ENCODE measurements at places on chromosomes 4 and X.

DNA sequence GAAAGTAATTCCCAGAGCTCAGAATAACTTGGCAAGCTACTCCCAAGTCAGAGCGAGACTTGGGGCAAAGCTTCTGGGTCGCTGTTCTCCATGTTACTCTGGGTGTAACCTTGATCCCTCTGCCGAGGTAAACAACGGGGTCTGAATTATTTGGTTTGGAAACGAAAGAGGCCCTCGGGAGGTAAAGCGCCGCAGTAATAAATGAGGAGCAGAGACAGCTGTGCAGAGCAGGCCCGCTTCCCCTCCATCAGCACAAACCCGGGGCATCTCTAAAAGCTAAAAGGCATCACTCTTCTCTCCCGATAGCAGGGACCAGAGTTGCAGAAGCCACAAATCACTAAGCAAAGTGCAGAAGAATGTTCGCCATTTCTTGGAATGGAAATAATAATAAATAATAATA, 561.5 kb downstream of the BCOR start:
- DNase-seq, result no peak

DNA sequence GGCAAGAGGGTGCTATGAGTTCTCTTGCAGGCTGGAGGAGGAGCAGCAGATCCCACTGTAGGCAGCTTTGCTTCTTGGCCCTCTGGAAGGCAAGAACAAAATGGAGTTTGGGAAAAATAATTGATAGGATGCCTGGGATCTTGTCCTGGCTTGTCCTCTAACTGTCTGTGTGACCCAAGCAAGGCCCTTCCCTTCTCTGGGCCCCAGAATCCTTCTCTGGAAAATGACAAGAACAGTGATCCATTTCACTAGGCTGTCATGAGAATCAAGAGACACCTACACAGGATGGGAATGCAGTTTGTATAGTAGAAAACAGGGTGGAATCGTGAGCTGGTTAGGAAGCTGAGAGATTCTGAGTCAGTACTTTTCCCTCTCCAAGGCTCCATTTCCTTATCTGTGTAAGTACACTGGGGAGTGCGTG, 133.3 kb downstream of the PJA1 start:
- DNase-seq, result no peak

GRCh38 chr4:53656421-53656981, 65.2 kb upstream of the LNX1 start:
- DNase-seq, result no peak

- no peak for DNase-seq
Observed at GRCh38 chr4:138310991-138311390, 68.8 kb upstream of the SLC7A11 start.

GRCh38 chr4:2741626-2742025, 14.5 kb downstream of the TNIP2 start:
- no peak for DNase-seq

DNA sequence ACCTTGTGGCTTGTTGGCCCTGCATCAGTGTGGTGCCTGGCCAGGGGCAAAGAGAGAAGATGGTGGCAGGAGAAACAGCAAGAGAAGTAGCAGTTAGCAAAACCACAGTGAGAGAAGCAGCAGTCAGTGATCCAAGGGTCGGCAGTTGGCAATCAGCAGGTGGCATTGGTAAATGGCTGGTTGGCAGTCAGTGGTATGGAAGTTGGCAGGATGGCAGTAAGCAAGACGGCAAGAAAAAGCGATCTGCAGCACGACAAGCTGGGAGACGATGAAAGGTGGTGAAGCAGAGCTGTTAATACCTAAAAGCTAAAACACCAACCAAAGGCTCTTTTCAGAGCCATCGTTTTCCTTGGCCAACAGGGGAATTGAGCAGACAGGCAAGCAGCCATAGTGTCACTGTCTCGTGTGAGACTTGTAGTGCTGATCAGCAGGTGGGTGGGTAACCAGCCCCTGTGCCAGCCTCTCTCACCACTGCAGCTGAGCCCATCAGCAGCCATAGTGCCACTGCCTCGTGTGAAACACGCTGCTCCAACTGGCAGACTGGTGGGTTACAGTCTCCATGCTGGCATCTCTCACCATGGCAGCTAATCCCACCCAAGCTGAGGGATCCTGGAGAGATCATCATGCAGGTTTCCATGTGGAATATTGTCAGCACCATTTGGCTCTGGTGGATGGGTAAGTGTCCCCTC, 2078.4 kb downstream of the PCDH7 start:
- no peak for DNase-seq

DNA sequence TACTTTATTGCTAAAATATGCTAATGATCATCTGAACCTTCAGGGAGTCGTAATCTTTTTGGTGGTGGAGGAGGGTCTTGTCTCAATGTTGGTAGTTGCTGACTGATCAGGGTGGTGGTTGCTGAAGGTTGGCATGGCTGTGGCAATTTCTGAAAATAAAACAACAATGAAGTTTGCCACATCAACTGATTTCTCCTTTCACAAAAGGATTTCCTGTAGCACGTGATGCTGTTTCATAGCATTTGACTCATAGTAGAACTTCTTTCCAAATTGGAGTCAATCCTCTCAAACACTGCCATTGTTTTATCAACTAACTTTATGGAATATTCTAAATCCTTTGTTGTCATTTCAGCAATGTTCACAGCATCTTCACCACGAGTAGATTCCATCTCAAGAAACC, 19.3 kb downstream of the DDIT4L start:
- no peak for DNase-seq

DNA sequence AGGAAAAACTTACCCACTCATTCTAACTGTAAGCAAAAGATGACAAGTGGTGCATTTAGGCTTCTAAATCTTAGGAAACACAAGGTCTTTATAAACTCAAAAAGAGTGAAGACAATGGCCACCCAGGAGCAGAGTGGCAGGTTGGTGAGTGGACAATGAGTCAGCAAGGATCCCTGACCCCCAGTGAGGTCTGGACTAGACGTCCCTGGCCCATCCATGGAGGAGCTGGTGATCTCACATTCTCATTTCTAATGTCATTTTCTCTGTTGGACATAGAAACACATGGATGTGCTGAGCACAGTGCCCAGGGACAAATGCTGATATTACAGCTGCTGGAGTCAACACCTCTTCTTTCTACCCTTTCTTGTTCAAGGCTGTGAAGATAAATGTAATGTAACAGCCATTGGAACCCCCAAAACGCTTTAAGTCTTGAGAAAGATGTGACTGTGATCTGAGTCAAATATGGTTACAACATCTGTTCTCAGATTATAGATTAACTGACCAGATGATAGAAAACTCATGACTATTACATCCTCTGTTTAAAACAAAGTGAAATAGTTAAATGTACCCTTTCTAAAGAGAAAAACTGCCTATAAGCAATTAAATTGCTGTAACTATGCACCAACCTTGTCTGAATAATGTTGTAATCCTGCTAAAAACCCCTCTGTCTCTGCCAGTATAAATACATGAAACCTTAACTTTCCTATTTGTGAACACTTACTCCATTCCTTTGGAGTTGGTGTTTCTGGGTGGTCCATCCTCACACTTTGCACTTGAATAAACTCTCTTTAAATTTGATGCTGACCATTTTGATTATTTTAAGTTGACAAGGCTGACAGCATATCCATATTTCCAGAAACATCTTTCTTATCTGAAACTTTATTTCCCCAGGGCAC, 92.7 kb downstream of the USP46 start:
- DNase-seq, result no peak

DNA sequence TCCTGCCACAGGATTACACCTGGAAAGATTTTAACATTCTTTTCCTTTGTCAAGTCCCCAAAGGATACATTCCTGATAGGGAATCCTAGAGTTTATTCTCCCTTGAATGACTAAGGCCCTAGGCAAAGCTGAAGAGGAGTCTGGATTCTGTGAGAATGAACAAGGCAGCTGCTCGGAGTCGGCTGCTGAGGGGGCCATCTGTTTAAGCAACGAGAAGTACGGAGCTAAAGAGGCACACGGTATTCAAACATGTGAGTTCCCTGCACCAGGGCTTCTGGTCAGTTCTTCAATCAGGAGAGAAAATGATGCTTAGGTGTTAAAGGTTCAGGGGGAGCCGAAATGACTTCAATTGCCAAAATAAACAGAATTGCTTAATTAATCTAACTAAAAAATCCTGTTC, 97.6 kb downstream of the MGST2 start:
- DNase-seq, result no peak

- no peak for DNase-seq
Observed at GRCh38 chrX:98481636-98482035, 1597.9 kb downstream of the RPA4 start.

DNA sequence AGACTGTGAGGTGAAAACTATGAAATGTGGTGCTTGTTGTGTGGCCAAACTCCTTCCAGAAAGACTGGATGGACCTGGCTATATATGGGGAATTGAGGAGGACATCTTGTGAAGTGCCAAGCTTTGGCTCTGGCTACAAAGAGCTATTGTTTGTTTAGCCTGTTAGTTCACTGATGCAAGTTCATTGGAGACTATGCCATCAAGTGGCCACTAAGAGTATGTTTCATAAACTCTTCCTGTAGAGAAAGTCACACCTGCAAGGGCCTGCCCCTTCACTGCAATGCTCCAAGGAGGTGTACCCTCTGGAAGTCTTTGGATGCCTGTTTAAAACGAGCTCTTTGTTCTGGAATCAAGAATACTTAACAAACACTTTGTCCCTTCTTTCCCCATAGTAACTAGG, 382.0 kb downstream of the GABRG1 start:
- DNase-seq, result no peak

GRCh38 chrX:138788771-138789170, 77.3 kb upstream of the FGF13 start:
- DNase-seq, result no peak

DNA sequence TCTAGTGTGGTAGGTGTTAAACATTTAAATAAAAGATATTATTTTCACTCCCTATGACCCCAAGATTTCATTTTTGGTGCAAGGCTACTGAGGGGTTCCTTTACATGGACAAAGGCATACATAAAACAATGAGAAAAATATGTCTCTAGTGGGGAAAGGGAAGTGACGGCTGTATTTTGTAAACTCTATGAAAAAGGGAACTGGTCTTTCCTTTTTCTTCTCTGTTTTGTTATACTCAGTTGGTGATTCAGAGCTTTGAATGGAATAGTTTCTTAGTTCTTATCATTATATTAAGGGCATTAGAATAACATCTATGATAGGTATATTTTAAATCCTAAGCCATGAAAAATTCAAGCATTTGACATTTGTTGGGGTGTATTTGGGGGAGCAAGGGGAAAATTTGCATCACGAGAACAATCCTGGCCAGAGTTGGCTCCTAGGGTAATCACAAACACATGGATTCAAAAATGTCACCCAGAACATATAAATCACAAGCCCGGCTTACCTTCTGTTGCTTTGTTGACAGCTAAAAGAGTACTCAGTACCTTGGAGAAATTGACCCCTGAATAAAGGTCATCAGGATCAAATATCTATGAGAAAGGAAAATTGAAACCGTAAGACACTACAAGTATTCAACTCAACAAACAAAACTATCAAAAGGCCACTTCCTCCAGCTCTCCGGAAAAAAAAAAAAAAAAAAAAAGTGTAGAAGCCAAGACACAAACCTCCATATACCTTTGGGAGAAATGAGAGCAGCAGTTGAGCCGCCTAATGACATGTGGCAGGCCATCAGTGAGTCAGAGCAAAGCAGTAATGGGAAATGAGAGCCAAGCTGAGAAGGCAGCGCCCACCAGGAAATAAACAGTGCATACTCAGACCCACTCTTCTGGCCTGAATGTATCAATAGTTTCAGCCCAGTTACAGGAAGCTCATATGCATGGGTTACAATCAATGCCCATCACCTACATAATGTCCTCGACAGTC, 33.4 kb downstream of the ARHGEF6 start:
- no peak for DNase-seq

GRCh38 chr4:26402458-26402857, 81.6 kb downstream of the RBPJ start:
- DNase-seq, result no peak

- DNase-seq, result no peak
Observed at GRCh38 chr4:44777115-44777514, 50.8 kb upstream of the GNPDA2 start.

Measured in activated CD8-positive, alpha-beta memory T cell treated with anti-CD3 and anti-CD28 coated beads for 4 hours (primary cell).